ENCODE measurements at places on chromosomes 4 and X. TPM values are rescaled to one million over a fixed set of nuclear protein-coding genes. Genes with fewer than 3 reads are reported as not detected.

The DGKQ gene
- 9.0 TPM for total RNA-seq

- DNase-seq = no peak
- no peaks in the 10 kb centered on the region for H3K36me3 ChIP-seq
- no peak overlapping the region for H3K4me3 ChIP-seq
- no peaks in the 10 kb centered on the region for H3K4me1 ChIP-seq
- no peaks in the 10 kb centered on the region for H3K27me3 ChIP-seq
- no peak overlapping the region for H3K27ac ChIP-seq
Measured at GRCh38 chr4:78069859-78070258, 12.7 kb downstream of the FRAS1 start.

- DNase-seq = no peak
- H3K36me3 ChIP-seq = no peaks in the 10 kb centered on the region
- H3K27me3 ChIP-seq = no peaks in the 10 kb centered on the region
- H3K4me1 ChIP-seq = no peaks in the 10 kb centered on the region
Measured at GRCh38 chrX:139020801-139021200, 309.3 kb upstream of the FGF13 start.

DNA sequence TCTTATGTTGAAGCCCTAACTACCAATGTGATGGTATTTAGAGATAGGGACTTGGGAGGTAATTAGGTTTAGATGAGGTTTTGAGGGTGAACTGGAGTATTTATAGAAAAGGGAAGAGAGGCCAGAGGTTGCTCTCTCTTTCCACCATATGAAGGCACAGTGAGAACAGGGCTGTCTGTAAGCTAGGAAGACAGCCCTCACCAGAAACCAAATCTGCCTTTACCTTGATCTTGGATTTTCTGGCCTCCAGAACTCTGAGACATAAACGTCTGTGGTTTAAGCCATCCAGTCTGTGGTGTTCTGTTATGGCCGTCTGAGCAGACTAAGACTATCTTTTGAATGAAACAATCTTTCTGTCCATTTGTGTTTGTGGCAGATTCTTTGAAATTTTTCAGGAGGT, 223.7 kb downstream of the PDHA2 start:
- H3K36me3 ChIP-seq = no peaks in the 10 kb centered on the region
- no peak overlapping the region for H3K4me3 ChIP-seq
- no peaks in the 10 kb centered on the region for H3K4me1 ChIP-seq
- no peaks in the 10 kb centered on the region for H3K27me3 ChIP-seq
- no peak overlapping the region for H3K27ac ChIP-seq

- H3K4me3 ChIP-seq = no peak overlapping the region
- DNase-seq = no peak
- no peaks in the 10 kb centered on the region for H3K27me3 ChIP-seq
- H3K4me1 ChIP-seq = no peaks in the 10 kb centered on the region
- no peaks in the 10 kb centered on the region for H3K36me3 ChIP-seq
Measured at GRCh38 chrX:142671036-142671435, 354.7 kb upstream of the SPANXN4 start.

GRCh38 chr4:151417766-151418376, 8.9 kb downstream of the FHIP1A start:
- H3K4me1 ChIP-seq = no peaks in the 10 kb centered on the region
- no peaks in the 10 kb centered on the region for H3K36me3 ChIP-seq
- no peak overlapping the region for H3K4me3 ChIP-seq
- H3K27me3 ChIP-seq = no peaks in the 10 kb centered on the region
